ENCODE measurements at places on chromosomes 2 and 18.

DNA sequence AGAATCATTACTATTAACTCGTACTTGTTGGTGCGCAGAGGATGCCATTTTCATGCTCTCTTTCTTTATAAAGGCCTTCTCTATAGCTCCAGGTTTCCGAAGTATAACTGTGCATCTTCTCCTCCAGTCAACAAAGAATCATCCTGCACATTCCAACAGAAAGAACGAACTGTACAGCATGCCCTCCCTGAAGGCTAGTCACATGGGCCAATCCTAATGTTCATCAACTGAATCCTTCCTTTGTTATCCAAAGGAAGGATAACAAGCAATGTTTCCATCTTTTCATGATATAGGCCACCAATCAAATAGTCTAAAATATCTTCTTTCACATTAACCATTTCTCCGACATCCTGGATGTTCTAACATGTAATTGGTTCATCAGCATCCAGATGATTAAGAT is 66.9 kb upstream of the LDLRAD4 start:
- no peak for DNase-seq
- no peak overlapping the region for H3K27ac ChIP-seq
- peaks cover 2% of the 10 kb centered on the region for H3K4me1 ChIP-seq
- peaks cover 38% of the 10 kb centered on the region for H3K27me3 ChIP-seq
- no peak overlapping the region for H3K4me3 ChIP-seq
- H3K36me3 ChIP-seq, result peaks cover 2% of the 10 kb centered on the region

- no peak overlapping the region for H3K4me3 ChIP-seq
- no peak for DNase-seq
- no peak overlapping the region for H3K27ac ChIP-seq
- no peaks in the 10 kb centered on the region for H3K4me1 ChIP-seq
- H3K27me3 ChIP-seq, result peaks cover 6% of the 10 kb centered on the region
- H3K36me3 ChIP-seq, result no peaks in the 10 kb centered on the region
Observed at GRCh38 chr18:63604791-63605567, 17.8 kb downstream of the SERPINB13 start.

DNA sequence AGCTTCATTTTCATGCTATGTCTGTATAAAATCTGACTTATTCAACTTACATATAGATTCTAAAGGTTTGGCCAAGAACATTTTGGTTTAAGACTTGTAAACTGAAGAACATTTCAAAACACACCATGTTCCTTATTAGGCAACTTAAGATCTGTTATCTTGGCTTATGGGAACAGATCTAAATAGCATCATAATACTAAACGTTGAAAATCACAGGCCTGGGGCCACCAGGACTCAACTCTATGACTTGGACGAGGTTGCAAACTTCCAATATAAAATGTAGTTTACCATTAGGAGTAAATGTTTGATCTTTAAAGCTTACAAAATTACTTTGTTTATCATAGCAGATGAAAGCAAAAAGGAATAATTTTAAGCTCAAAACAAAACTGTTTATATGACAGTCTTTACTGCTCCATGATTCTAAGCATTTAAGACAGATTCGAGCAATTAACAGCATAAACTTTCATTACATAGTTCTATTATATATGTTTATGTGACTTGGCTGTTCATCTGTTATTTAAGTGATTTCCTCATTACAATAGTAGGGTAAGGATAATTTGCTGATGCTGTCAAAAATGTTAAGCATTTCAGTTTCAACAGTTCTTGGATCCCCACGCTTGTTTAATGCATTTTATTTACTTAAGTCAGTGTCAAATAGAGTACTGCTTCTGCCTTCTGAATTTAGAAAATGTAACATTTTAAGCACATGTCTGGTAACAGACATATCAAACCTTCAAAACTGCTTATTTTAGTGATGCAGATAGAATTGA is 8.3 kb downstream of the TCF4 start:
- no peak for DNase-seq
- H3K36me3 ChIP-seq, result no peaks in the 10 kb centered on the region
- H3K4me1 ChIP-seq, result peaks cover 8% of the 10 kb centered on the region
- no peak overlapping the region for H3K4me3 ChIP-seq
- H3K27ac ChIP-seq, result no peak overlapping the region

- H3K36me3 ChIP-seq, result no peaks in the 10 kb centered on the region
- no peaks in the 10 kb centered on the region for H3K27me3 ChIP-seq
- DNase-seq, result no peak
- no peak overlapping the region for H3K27ac ChIP-seq
- H3K4me1 ChIP-seq, result no peaks in the 10 kb centered on the region
- no peak overlapping the region for H3K4me3 ChIP-seq
Observed at GRCh38 chr18:60746491-60746890, 373.9 kb upstream of the MC4R start.

GRCh38 chr2:167544602-167545001 is 656.3 kb downstream of the XIRP2 start:
- DNase-seq, result no peak
- no peak overlapping the region for H3K4me3 ChIP-seq
- H3K36me3 ChIP-seq, result no peaks in the 10 kb centered on the region
- no peaks in the 10 kb centered on the region for H3K4me1 ChIP-seq
- H3K27me3 ChIP-seq, result no peaks in the 10 kb centered on the region
- H3K27ac ChIP-seq, result no peak overlapping the region

DNA sequence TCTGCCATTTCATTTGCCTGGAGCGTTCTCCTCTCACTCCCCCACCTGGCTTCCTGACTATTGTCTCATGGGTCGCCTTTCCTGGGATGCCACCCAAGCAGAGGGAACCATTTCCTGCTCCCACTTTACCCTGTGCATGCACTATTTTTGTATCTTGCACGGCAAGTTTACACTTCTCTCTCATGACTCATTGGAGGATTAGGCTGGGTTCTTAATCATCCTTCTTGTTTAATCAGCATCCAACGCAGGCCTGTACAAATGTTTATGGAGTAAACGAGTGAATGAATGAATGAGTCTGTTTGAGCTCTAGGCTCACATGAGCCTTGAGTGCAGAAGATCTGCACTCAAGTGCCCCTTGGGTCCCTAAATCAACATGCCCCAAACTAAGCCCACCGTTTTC is 3.8 kb upstream of the ARHGAP25 start:
- no peak for DNase-seq
- H3K36me3 ChIP-seq, result peaks cover 12% of the 10 kb centered on the region
- H3K4me1 ChIP-seq, result peaks cover 48% of the 10 kb centered on the region
- H3K27ac ChIP-seq, result no peak overlapping the region
- H3K4me3 ChIP-seq, result no peak overlapping the region
- H3K27me3 ChIP-seq, result no peaks in the 10 kb centered on the region

GRCh38 chr2:46420945-46421344 is 58.4 kb upstream of the TMEM247 start:
- H3K27ac ChIP-seq, result no peak overlapping the region
- H3K4me1 ChIP-seq, result no peaks in the 10 kb centered on the region
- H3K36me3 ChIP-seq, result no peaks in the 10 kb centered on the region
- no peak overlapping the region for H3K4me3 ChIP-seq
- peaks cover 3% of the 10 kb centered on the region for H3K27me3 ChIP-seq

DNA sequence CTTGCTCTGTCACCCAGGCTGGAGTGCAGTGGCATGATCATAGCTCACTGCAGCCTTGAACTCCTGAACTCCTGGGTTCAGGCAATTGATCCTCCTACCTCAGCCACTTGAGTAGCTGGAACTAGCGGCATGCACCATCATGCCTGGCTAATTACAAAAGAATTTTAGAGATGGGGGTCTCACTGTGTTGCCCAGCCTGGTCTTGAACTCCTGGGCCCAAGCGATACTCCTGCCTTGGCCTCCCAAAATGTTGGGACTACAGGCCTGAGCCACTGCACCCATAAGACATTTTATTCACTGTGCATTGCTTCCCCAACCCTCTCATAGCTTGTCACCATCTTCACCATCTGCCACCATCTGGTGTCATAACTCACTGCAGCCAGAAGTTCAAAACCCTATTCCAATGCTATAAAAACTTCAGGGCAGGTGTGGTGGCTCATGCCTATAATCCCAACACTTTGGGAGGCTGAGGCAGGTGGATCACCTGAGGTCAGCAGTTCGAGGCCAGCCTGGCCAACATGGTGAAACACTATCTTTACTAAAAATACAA is 78.7 kb downstream of the NCAPH start:
- peaks cover 4% of the 10 kb centered on the region for H3K36me3 ChIP-seq
- no peak overlapping the region for H3K4me3 ChIP-seq
- H3K27me3 ChIP-seq, result peaks cover 3% of the 10 kb centered on the region
- DNase-seq, result no peak
- H3K27ac ChIP-seq, result no peak overlapping the region

- peaks cover 12% of the 10 kb centered on the region for H3K4me1 ChIP-seq
- H3K27me3 ChIP-seq, result peaks cover 74% of the 10 kb centered on the region
- no peak for DNase-seq
- no peak overlapping the region for H3K27ac ChIP-seq
- H3K4me3 ChIP-seq, result no peak overlapping the region
Observed at GRCh38 chr2:206260188-206261012, 14.1 kb upstream of the ZDBF2 start.

DNA sequence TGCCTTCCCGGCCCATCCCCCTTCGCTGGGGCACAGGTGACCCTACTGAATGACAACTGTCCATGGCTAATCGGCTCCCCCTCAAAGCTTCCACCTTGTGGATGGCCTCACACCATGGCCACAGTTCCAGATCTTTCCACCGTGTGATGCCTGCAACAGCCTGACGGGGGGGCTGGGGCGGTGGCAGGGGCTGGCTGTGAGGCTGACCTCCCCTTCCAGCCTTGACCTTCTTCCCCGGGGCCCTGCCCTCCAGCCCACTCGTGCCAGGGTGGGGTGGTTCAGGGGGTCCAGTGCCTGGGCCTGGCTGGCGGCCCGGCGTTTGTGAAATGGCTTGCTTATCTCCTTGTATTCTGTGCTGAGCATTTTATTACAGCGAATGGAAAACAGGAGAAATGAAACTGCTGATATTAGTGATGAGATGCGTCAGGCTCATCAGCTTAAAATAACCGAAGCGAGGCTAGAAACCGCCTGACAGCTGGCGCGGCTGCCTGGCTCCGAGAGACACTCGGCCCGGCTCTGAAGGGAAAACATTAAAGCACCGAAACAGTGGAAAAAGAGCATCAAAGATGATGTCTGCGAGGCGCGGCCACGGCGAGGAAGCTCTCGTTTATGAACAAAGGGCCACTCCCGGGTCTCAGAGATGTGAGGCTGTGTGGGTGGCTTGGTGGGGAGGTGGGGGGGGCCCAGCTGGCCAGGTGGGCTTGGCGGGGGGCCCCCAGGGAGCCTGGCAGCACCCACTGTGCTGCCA is 916 bp upstream of the PDCD1 start:
- H3K36me3 ChIP-seq, result peaks cover 6% of the 10 kb centered on the region
- peak; percentile 56 for DNase-seq
- H3K27me3 ChIP-seq, result peaks cover 6% of the 10 kb centered on the region
- H3K4me3 ChIP-seq, result peak overlapping the region; percentile 54
- H3K4me1 ChIP-seq, result peaks cover 50% of the 10 kb centered on the region

GRCh38 chr18:30597202-30597601 is 445.3 kb downstream of the DSC3 start:
- DNase-seq, result no peak
- no peaks in the 10 kb centered on the region for H3K36me3 ChIP-seq
- no peak overlapping the region for H3K4me3 ChIP-seq
- no peaks in the 10 kb centered on the region for H3K27me3 ChIP-seq

DNA sequence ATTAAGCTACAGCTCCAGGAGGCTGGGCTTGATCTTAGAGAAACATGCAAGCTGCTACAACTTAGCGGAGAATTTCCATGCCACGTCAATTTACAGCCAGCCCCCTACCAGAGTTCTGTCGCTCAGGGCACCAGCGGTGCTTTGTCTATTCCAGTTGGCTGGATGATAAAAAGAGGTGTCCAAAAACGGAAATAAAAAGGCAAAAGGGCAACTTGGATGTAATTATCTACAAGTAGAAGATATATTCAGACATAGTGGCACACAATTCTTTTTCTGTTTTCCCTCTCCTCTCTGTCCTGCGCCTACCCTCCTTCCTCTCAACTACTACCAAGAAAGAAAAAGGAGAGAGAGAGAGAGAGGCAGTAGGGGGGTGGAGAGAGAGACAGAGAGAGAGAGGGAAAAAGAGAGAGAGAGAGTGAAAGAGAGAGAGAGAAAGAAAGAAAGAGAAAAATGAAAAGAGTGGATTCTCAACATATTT is 363 bp upstream of the RFTN2 start:
- DNase-seq, result no peak
- H3K4me1 ChIP-seq, result no peaks in the 10 kb centered on the region
- H3K27ac ChIP-seq, result no peak overlapping the region
- H3K36me3 ChIP-seq, result no peaks in the 10 kb centered on the region

DNA sequence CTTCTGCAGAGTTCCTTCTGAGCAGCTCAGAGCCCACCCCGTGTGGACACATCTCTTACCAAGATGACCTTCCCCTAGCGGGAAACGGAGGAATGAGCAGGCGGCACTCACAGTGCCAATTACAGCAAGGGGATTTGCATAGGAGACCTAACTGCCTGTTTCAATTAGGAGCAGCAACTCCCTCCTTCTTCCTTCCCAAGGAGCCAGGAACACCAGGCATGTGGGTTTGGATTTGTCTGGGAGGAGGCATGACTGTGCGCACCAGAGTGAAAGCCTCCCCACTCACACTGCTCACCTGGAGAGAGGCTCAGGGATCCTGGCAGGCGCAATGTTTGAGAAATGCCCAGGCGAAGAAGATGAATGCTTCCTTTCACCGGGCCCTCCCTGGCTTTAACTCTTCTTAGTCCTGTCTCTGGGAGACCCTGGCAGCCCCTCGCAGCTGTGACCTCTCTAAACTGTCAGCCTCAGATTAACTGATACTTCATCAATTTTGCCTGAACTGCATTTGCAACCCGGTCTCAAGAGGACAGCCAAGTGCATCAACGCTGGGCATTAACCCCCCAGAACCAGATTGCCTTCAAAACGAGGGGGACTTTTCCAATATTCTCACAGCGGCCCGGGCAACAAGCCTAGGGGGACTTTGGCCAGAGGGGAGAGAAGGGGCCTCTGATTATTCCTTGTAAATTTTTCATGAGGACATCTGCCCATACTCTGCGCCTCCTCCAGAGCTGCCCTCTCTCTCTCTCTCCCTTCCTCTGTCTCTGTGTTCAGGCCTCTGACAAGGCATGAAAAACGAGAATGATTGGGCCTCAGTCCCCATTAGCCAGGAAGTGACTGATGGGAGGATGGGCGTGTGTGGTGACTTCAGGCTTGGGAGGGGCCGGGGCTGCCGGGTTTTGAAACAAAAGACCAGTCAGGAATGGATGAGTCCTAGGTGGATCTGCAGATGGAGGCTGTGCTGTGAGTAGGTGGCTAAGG is 93.8 kb downstream of the CMPK2 start:
- peaks cover 17% of the 10 kb centered on the region for H3K27me3 ChIP-seq
- DNase-seq, result no peak
- H3K4me1 ChIP-seq, result peaks cover 7% of the 10 kb centered on the region
- no peak overlapping the region for H3K27ac ChIP-seq
- no peak overlapping the region for H3K4me3 ChIP-seq

DNA sequence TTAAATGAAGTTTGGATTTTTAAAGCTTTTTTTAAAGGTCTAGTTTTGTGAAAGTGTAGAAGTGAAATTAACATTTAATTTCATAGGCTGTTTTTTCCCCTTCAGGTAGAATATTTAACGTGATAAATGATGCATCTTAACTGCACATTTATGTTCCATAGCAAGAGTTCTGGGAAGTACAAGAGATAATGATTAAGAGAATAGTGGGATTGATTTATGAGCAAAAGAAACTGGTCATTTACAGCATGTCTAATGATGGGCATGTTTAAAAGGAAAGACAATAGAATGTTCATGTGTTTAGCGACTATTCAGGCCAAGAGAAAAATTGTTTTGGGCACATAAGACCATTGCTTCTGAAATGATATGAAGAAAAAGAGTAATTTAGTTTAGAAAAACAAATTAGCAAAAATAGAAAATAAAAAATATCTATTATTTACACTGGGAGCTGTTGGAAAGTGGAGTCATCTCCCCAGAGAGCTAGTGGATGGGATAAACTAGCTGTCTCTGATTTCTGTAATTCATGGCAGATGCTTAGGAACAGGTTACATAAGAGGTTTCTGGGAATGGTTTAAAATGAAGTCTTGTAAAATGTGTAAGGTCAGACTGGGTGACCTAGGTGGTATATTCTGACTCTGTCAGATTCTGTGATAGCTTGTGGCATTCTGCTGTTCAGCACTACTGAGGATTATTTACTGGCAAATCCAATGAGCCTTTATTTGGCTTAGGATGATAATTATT is 60.7 kb downstream of the WDR7 start:
- H3K27me3 ChIP-seq, result no peaks in the 10 kb centered on the region
- peaks cover 14% of the 10 kb centered on the region for H3K4me1 ChIP-seq
